ENCODE measurements at places on chromosomes 16 and 17.

- DNase-seq = peak; percentile 40
Observed at GRCh38 chr16:3158026-3158509, 23.2 kb downstream of the ZNF213 start.

GRCh38 chr17:58447039-58447975 lies 30.0 kb upstream of the RNF43 start:
- DNase-seq = peak; percentile 47

GRCh38 chr16:49704586-49705155 lies 151.2 kb downstream of the ZNF423 start:
- DNase-seq = no peak

GRCh38 chr16:30758988-30759491 lies 2.8 kb downstream of the CFAP119 start:
- no peak for DNase-seq

DNA sequence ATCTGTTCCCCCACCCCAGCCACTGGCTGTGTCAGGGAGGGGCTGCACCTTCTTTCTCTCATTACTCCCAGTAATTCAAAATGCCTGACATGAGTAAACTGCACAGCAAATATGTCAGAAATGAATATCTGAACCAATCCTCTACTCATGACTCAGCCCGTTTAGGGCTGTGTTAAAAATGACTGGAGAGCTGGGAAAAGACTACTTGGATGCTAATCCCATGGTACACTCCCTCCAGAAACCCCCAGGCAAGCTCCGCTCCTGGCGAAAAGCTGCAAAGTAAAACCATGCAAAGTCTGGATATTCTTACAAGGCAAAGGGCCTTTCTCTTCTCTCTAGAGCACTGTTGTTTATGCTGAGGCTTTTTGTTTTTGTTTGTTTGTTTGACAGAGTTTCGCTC lies 448.1 kb upstream of the DYNLRB2 start:
- DNase-seq = no peak

DNA sequence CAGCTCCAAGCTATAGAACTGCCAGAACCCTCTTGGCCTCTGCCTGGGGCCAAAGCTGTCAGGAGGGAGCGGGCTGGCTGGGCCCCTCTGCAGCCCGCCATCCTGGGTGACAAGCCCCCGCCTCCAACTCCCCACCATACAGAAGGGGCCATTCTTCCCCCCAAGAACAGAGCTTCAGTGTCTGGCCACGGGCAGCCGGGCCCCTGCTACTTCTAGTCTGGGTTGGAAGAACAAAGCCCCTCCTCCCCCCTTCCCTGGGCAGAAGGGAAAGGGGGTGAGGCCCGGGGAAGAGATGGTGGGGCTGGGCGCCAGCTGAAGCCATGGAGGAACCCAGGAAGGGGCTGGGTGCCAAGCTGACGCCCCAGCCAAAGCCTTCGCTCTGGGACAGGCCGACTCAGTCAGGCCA lies 9.0 kb downstream of the NAT9 start:
- DNase-seq = no peak

- DNase-seq = no peak
Observed at GRCh38 chr17:13546851-13547250, 54.9 kb downstream of the HS3ST3A1 start.

DNA sequence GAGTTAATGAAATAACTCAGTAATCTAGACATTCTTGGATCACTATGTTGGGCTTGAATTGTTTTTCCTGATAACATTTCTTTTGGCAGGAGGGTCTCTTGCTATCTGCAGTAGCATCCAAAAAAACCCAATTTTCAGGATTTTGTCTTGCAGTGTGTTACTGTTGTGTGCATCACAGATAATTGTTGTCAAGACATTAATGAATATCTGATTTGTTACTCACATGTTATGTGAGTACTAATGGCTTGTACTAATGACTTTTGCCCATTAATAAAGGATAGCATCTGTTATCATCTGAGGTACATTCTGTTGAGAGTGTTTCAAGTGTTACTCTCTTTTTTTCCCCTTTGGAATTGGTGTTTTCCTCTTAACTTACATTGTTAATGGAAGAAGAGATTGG lies 10.0 kb downstream of the PRKAR1A start:
- DNase-seq = no peak

DNA sequence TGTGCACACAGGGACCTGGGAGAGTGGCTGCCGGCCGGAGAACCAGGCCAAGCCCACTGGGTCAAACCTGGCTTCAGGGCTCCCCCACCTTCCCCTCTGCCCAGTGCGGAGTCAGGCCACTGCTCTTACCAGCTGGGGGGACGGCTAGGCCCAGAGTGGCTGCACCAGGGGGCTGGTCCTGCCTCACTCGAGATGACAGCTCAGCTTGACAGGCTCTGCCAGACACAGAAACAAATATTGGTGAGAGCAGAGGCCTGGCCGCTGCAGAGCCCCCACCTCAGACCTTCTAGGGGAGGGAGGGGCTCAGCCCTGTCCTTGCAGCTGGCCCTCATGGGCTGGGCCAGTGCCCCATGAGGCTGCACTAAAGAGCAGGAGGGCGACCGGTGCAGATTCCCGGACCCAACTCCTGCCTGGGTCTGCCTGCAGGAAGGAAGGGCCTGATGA lies 4.5 kb downstream of the NUDT16L1 start:
- no peak for DNase-seq

DNA sequence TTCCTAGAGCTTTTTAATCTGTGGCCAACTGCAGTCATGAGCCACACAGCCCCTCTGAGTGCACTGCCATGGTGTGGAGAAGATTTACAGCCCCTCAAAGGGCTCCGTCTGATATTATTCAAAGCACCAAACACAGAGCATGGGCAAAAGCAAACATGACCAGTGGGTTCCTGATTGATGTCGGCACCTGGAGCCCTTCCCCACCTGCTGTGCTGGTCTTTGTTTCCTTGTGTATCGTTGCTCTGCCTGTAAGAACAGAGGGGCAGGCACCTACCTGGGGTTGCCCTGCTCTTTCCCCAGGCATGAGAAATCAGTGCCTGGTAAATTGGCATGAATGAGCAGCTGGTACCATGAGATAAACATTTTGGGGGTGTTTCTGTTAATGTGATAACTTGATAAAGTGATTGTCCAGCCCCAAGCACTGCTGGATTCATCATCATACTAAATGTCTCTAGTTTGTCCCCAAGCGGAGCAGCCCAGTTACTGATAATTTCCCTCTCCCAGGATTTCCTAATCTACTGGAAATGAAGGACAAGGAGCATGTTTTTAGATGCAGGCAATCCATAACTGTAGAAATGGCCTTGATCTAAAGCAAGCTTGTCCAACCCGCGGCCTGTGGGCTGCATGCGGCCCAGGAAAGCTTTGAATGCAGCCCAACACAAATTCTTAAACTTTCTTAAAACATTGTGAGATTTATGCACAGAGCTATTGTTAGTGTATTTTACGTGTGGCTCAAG lies 5.0 kb upstream of the SPIRE2 start:
- DNase-seq = no peak

DNA sequence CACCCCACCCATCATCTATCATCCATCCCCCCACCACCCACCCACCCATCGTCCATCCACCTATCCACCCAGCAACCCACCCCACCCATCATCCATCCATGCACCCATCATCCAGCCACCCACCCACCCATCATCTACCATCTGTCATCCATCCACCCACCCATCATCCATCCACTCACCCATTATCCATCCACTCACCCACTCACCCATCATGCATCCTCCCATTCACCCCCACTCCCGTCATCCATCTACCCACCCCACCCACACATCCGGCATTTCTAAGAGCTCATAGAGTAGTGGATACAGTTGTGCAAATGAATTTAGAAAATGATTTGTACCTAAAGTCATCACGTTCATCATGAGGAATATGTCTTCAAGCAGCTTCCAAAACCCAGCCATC lies 405.1 kb downstream of the SNX29 start:
- no peak for DNase-seq

- DNase-seq = no peak
Observed at GRCh38 chr17:6388416-6388815, 46.5 kb downstream of the AIPL1 start.

DNA sequence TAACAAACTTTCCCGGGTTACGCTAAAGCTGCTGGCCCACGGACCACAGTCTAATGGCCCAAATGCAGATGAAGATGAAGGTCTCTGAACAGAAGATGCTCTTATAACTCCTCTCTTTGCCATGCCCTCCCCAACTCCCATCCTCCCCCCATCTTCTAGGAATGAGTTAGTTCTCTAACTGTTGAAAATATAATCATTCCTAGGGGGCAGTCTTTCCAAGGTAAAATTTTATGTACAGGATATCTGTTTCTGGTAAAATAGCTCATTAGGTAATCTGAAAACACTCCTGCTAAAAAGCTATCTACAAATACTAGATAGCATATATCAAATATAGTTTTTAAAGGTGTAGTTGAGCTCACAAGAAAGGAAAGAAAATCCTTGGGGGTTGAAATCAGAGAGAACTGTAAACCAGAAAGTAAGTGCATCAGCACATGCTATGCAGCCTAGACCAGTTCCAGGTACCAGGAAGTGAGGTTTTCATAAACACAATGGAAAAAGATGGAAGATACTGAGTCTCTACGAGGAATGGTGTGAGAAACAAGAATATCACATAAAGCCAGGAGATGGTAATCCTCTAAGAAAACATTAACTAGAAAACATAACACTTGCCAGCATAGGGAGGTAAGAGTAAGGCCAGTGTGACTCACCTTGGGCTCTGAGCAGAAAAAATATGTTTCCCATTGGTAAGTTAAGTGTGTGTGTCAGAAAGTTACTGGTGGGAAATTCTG lies 38.1 kb downstream of the CMC2 start:
- DNase-seq = no peak

GRCh38 chr16:79484237-79484636 lies 116.3 kb downstream of the MAF start:
- DNase-seq = no peak

DNA sequence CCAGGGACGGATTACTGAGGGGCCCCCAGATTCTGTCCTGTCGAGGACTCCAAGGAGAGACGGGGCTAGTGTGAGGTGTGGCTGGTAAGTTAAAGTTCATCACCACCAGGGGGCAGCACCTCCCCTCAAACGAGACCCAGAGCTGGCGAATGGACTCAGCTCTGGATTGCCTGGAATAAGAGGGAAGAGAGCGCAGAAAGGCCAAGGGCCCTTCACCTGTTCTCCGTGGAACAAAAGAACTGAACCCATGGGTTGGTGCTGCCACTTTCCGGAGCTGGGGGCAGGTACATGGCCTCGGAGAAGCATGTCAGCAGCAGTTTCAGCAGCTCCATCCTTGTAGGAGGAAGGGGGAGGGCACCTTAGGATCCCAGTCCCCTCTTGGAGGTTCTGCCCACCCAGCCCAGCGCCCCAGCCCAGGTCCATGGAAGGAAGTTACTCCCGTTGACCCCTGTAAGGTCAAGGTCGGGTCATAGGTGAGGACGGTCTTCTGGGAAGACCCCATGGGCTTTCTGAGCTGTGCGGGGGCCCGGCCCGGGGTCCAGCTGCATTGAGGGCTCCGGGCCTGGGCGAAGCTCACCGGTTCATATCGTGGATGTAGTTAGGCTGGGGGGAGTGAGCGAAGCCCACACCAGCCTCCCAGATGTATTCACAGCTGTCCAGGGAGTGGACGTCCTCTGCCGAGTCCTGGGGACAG lies 10.8 kb downstream of the HID1 start:
- DNase-seq = peak; percentile 90

- DNase-seq = no peak
Observed at GRCh38 chr17:79833744-79834564, 5.3 kb downstream of the CBX4 start.

DNA sequence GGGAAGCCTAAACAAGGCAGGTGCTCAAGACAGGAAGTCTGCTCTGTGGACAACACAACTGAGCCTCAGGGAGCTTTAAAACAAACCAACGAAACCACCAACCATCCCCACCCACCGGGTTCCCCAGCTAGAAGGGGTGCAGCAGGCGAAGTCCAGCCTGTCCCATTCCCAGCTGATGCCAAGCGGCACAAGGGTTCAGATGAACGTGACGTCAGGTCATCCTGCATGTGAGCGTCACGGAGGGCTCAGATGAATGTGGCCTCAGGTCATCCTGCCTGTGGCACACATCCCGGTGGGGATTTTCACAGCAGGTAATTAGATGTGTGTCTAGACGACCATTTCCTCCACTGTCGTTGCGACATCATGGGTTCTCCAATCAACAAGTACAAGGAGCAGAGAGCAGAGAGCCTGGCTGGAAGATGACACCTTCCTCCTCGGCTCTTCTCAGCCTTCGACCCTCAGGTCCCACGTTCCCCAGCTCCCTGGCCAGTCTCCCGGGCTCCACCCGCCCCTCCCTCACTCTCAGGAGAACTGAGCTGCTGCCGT lies 246.5 kb downstream of the FOXL1 start:
- DNase-seq = no peak

DNA sequence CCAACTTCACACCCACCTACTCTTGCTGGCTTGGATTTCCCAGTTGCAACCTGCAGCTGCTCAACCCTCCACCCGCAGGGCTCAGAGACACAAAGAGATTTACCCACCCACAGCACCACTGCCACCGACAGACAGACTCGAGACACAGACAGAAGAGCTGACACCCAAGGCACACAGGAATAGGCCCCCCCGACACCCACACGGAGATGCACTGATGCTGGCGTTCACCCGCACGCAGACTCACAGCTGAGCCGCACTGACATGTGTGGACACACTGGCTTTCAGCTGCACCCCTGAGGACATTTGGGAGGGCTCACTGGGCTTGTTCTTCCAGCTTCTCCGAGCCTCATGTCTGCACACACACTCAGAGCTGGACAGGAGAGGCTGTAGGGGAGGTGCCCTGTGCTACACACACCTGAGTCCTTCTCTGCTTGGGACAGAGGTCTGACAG lies 8.2 kb downstream of the STX1B start:
- DNase-seq = no peak

GRCh38 chr17:45815752-45816151 lies 28.9 kb upstream of the SPPL2C start:
- no peak for DNase-seq

- no peak for DNase-seq
Observed at GRCh38 chr17:39225308-39225958, at the start of gene STAC2. Gene STAC2 (minus strand): TSS chr17:39225945. CDS start chr17:39225502, 443 bp downstream.

- peak; percentile 9 for DNase-seq
Observed at GRCh38 chr17:58300336-58300735, 19.6 kb upstream of the MPO start.

DNA sequence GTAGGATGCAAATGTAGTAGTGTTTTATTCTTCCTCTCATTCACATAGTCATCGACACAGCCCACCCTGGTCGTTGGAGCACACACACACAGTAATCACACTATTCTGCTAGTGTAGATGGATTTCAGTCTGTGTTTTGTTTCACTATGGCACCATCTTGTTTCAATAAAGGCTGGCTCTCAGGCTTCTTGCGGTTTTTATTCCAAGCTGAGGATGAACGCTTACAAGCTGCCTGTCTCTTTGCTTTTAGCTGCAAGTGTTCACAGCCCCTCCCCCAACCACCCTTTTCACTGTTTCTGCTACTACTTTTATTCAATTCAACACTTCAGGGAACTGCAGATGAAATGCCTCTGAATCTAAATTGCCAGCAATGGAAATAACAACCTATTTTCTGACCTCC lies 140.9 kb upstream of the PMFBP1 start:
- no peak for DNase-seq

- DNase-seq = peak; percentile 90
Observed at GRCh38 chr17:58337600-58338453, 9.2 kb upstream of the TSPOAP1 start.
